ENCODE measurements at places on chromosomes 13 and 19.
A peak's percentile ranks its signal among the peaks of the same experiment; 100 is the strongest.

- no peak overlapping the region for H3K27ac ChIP-seq
- peaks cover 18% of the 10 kb centered on the region for H3K27me3 ChIP-seq
- no peak overlapping the region for H3K4me3 ChIP-seq
Measured at GRCh38 chr13:109144693-109145437, 515.5 kb downstream of the MYO16 start.

DNA sequence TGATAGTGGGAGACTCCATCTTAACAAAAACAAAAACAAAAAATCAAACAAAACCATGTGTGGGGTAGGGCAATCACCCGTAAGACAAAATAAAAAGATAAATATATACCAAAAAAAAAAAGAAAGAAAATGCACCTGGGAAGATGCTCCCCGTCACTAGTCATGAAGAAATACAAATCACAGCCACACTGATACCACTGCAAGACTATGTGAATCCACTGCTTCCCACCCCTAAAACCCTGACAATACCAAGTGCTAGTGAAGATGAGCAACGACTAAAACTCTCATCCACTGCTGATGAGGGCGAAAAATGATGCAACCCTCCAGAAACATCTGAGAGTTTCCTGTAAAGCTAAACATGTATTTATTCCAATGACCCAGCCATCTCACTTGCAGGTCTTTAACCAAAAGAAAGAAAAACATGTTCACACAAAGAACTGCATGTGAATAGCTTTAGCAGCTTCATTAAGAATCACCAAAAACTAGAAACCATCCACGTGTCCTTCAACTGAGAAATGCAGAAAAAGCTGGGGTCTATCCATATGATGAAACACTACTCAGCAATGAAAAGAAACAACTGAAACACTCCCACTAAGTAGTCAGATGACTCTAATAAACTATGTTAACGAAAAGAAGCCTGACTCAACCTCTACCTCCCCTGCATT is 31.7 kb downstream of the BRD4 start:
- H3K4me3 ChIP-seq, result no peak overlapping the region
- DNase-seq, result no peak
- H3K27me3 ChIP-seq, result no peaks in the 10 kb centered on the region
- H3K27ac ChIP-seq, result peak overlapping the region; percentile 79
- peaks cover 69% of the 10 kb centered on the region for H3K4me1 ChIP-seq

- no peaks in the 10 kb centered on the region for H3K4me1 ChIP-seq
- H3K27ac ChIP-seq, result no peak overlapping the region
- no peak overlapping the region for H3K4me3 ChIP-seq
- H3K36me3 ChIP-seq, result no peaks in the 10 kb centered on the region
- no peaks in the 10 kb centered on the region for H3K27me3 ChIP-seq
- no peak for DNase-seq
Measured at GRCh38 chr13:108674771-108675170, 45.4 kb downstream of the MYO16 start.

GRCh38 chr13:57264965-57265364 is 98.0 kb downstream of the PRR20E start:
- DNase-seq, result no peak
- H3K36me3 ChIP-seq, result no peaks in the 10 kb centered on the region
- no peaks in the 10 kb centered on the region for H3K4me1 ChIP-seq

GRCh38 chr19:28864577-28865042 is 348.3 kb downstream of the UQCRFS1 start:
- peaks cover 3% of the 10 kb centered on the region for H3K4me1 ChIP-seq
- H3K27ac ChIP-seq, result no peak overlapping the region
- no peaks in the 10 kb centered on the region for H3K27me3 ChIP-seq
- no peak overlapping the region for H3K4me3 ChIP-seq

DNA sequence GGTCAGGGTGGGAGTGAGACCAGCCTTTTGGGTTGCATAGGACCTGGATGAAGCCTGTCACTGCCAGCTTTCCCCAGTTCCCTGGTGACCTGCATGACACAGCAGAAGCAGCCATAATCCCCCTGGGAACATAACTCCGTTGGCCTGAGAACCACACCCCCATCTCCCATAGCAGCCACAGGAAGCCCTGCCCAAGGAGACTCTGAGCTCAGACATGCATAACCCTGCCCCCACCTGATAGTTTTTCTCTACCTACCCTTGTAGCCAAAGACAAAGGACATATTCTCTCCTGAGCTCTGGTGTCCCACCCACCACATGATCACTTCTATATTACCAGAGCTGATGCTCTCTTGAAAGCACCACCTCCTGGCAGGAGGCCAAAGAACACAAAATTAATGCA is 413.5 kb upstream of the HTR2A start:
- no peak for DNase-seq
- no peak overlapping the region for H3K27ac ChIP-seq
- H3K4me3 ChIP-seq, result no peak overlapping the region
- H3K36me3 ChIP-seq, result no peaks in the 10 kb centered on the region
- H3K27me3 ChIP-seq, result no peaks in the 10 kb centered on the region
- H3K4me1 ChIP-seq, result no peaks in the 10 kb centered on the region

GRCh38 chr13:86397635-86398034 is 598.4 kb upstream of the SLITRK6 start:
- no peak for DNase-seq
- no peaks in the 10 kb centered on the region for H3K27me3 ChIP-seq
- no peaks in the 10 kb centered on the region for H3K4me1 ChIP-seq
- no peak overlapping the region for H3K4me3 ChIP-seq

DNA sequence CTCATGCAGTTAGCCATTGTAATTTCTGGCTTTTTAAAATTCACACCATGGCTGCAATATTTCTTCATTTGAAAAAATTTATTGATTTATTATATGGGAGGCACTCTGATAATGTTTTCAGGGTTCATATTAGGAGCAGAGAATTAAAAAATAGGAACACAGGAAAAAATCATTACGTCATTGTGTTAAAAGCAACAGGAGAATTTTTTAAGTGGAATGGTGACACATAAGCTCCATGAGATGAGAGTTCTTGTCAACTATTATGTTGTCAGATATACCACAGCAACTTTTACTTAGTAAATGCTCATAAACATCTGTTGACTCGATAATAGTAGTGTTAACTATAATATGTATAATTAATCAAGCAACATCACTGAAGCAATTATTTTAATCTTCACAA is 400.1 kb downstream of the TDRD3 start:
- no peaks in the 10 kb centered on the region for H3K27me3 ChIP-seq
- no peak overlapping the region for H3K4me3 ChIP-seq
- DNase-seq, result no peak
- H3K36me3 ChIP-seq, result no peaks in the 10 kb centered on the region
- H3K27ac ChIP-seq, result no peak overlapping the region

DNA sequence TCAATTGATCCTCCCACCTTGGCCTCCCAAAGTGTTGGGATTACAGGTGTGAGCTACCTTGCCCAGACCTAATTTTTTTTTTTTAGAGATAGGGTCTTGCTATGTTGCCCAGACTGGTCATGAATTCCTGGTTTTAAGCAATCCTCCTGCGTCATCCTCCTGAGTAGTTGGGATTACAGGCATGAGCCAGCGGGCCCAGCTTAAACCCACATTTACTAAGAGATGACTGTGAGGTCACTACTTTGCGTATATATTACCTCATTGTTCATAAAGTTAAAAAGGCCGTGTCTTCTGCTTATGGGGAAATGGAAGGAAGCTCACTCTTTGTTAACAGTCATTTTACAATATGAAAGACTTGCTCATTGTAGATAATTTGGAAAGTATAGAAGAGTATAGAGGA is 39.6 kb upstream of the C1QTNF9 start:
- no peaks in the 10 kb centered on the region for H3K27me3 ChIP-seq
- peak overlapping the region; percentile 94 for H3K27ac ChIP-seq
- DNase-seq, result no peak
- H3K4me3 ChIP-seq, result peak overlapping the region; percentile 77
- peaks cover 88% of the 10 kb centered on the region for H3K4me1 ChIP-seq

- no peaks in the 10 kb centered on the region for H3K27me3 ChIP-seq
- no peaks in the 10 kb centered on the region for H3K4me1 ChIP-seq
- H3K27ac ChIP-seq, result no peak overlapping the region
- no peaks in the 10 kb centered on the region for H3K36me3 ChIP-seq
- H3K4me3 ChIP-seq, result no peak overlapping the region
- DNase-seq, result no peak
Measured at GRCh38 chr13:82766732-82767321, 1115.4 kb downstream of the SLITRK1 start.

- peak overlapping the region; percentile 98 for H3K27ac ChIP-seq
- H3K36me3 ChIP-seq, result peaks cover 5% of the 10 kb centered on the region
- H3K4me1 ChIP-seq, result peaks cover 24% of the 10 kb centered on the region
- H3K4me3 ChIP-seq, result peak overlapping the region; percentile 86
Measured at GRCh38 chr19:3625996-3626472, 556 bp downstream of the CACTIN start.

GRCh38 chr13:67146523-67147130 is 83.5 kb downstream of the PCDH9 start:
- H3K27ac ChIP-seq, result no peak overlapping the region
- no peak for DNase-seq
- no peak overlapping the region for H3K4me3 ChIP-seq
- no peaks in the 10 kb centered on the region for H3K36me3 ChIP-seq

- peaks cover 52% of the 10 kb centered on the region for H3K27me3 ChIP-seq
- peaks cover 18% of the 10 kb centered on the region for H3K4me1 ChIP-seq
- peaks cover 5% of the 10 kb centered on the region for H3K36me3 ChIP-seq
Measured at GRCh38 chr13:71864094-71864985, 2.7 kb downstream of the DACH1 start.

DNA sequence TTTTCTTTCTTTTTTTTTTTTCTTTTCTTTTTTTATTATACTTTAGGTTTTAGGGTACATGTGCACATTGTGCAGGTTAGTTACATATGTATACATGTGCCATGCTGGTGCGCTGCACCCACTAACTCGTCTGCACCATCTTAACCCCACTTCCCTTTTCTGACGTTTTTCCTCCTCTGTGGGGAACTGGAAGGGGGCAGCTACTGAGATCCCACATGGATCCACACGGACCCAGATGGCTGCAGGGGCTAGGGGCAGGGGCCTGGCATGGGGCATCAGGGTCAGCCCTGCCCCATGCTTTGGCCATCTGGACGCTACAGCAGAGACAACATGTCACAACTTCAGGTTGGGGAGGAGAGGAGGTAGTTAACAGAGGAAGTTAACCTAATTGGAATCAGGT is 54.3 kb downstream of the RUBCNL start:
- H3K4me3 ChIP-seq, result no peak overlapping the region
- H3K36me3 ChIP-seq, result peaks cover 6% of the 10 kb centered on the region
- peaks cover 8% of the 10 kb centered on the region for H3K27me3 ChIP-seq
- no peak for DNase-seq
- H3K4me1 ChIP-seq, result peaks cover 42% of the 10 kb centered on the region
- H3K27ac ChIP-seq, result no peak overlapping the region

- DNase-seq, result peak; percentile 82
- H3K27ac ChIP-seq, result peak overlapping the region; percentile 92
- peaks cover 32% of the 10 kb centered on the region for H3K36me3 ChIP-seq
- H3K4me1 ChIP-seq, result peaks cover 94% of the 10 kb centered on the region
Measured at GRCh38 chr19:38683393-38684077, 36.1 kb downstream of the ACTN4 start.

GRCh38 chr13:46492946-46493345 is 60.0 kb upstream of the LRCH1 start:
- H3K36me3 ChIP-seq, result peaks cover 2% of the 10 kb centered on the region
- peaks cover 16% of the 10 kb centered on the region for H3K27me3 ChIP-seq
- no peak overlapping the region for H3K4me3 ChIP-seq
- no peak overlapping the region for H3K27ac ChIP-seq
- no peak for DNase-seq

DNA sequence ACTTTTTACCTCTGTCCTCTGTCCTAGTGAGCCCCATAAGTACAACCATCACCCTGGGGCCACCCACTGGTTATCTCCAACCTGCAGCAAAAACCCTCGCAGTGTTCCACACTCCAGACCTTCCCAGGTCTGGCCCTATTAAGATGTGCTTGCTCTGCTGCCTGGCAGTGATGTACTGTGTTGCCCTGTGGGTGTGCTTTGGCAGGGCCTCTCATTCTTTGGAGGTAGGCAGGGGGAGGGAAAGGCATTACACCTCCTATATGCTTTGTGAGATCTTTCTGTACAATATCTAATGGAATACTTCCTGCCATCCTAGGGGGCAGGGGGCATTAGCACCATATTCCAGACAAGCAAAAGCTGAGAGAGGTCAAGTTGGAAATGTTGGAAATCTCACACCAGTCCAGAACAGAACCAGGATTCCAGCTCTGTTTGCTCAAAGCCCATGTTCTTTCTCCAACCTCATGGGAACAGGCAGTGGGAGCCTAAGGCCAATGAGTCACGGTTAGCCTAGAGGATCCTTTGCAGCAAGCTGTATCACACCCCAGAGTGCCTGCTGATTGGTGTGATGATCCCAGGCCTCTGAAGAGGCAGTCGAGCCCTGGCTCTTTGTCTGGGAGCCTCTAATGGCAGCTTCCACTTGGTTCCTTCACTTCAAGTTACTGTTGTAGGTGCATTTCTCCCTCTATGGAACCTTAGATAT is 59.7 kb upstream of the UBL3 start:
- no peak overlapping the region for H3K27ac ChIP-seq
- H3K27me3 ChIP-seq, result peaks cover 2% of the 10 kb centered on the region
- DNase-seq, result no peak
- no peak overlapping the region for H3K4me3 ChIP-seq
- H3K36me3 ChIP-seq, result peaks cover 1% of the 10 kb centered on the region

DNA sequence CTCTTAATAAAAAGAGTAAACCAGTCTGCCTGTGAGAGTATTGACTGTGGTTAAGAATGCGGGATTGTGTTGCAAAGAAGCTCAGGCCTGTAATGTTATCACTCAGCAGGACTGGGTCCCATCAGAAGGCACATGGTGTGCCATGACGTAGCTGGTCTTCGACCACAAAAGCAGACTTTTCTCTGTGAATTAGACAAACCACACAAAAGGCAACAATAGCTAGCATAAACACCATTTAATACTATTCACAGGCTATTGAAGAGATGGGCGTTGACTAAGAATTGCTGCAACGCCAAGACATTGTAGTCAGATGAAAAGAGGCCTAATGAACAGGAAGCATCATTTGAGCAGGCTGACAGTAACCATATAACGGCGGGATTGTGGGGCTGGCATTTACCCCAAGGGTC is 235.6 kb upstream of the SOX21 start:
- DNase-seq, result no peak
- no peak overlapping the region for H3K27ac ChIP-seq
- no peaks in the 10 kb centered on the region for H3K36me3 ChIP-seq
- no peaks in the 10 kb centered on the region for H3K27me3 ChIP-seq
- H3K4me1 ChIP-seq, result no peaks in the 10 kb centered on the region
- no peak overlapping the region for H3K4me3 ChIP-seq

Measured in activated CD8-positive, alpha-beta memory T cell treated with anti-CD3 and anti-CD28 coated beads, Interleukin-2, amount 10 ng/mL, durations not matched to agents 7 days and 5 days (primary cell).